ENCODE measurements at places on chromosomes 4 and X.
A peak's percentile ranks its signal among the peaks of the same experiment; 100 is the strongest.

GRCh38 chrX:48790477-48790876 is 4.1 kb downstream of the GATA1 start:
- no peak for DNase-seq

- no peak for DNase-seq
These were observed 223.9 kb downstream of the FAT4 start for GRCh38 chr4:125538670-125539069.

DNA sequence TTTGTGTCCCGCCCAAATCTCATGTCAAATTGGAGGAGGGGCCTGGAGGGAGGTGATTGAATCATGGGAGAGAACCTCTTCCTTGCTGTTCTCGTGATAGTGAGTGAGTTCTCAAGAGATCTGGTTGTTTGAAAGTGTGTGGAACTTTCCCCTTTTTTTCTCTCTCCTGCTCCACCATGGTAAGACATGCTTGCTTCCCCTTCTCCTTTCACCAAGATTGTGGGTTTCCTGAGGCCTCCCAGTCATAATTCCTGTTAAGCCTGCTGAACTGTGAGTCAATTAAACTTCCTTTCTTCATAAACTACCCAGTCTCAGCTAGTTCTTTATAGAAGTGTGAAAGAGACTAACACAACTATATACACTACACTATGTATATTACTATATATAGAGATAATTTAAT is 697.8 kb upstream of the HS3ST1 start:
- DNase-seq = no peak

DNA sequence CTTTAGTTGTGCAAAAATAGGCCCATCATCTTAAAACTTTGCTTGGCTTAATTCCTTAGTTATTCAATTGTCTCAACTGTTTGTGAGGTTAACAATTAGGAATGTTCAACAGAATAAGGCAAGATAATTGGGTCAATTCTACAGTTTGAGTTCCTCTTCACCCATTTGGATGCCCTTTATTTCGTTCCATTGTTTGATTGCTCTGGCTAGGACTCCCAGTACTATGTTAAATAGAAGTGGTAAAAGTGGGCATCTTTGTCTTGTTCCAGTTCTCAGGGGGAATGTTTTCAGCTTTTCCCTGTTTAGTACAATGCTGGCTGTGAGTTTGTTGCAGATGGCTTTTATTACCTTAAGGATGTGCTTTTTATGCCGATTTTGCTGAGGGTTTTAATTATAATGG is 761.5 kb upstream of the GRIA3 start:
- DNase-seq = no peak

GRCh38 chr4:111937368-111937767 is 207.9 kb upstream of the FAM241A start:
- DNase-seq = peak; percentile 46

Data from NCI-H2081 (cell line).